ENCODE measurements at places on chromosomes 12 and 14.

- no peak for DNase-seq
Observed at GRCh38 chr12:50979369-50980052, 27.2 kb downstream of the HIGD1C start.

DNA sequence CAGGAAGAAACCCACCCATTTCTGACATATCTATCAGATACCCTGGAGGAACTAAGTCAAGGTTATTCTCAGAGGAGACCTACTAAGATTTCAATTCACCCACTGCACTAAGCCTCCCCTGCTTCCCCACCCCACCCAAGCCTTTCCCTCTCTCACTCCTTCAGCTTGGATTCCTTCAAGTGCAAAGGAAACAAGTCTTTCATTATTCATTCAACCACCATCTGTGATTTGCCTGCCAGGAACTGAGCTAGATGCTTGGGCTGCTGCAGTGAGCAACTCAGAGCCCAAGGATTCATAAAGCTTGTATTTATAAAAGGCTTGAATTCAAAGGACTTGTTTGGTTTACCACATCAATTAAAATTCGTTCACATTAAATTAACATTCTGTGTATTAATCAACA lies 161.3 kb downstream of the GXYLT1 start:
- DNase-seq: no peak

DNA sequence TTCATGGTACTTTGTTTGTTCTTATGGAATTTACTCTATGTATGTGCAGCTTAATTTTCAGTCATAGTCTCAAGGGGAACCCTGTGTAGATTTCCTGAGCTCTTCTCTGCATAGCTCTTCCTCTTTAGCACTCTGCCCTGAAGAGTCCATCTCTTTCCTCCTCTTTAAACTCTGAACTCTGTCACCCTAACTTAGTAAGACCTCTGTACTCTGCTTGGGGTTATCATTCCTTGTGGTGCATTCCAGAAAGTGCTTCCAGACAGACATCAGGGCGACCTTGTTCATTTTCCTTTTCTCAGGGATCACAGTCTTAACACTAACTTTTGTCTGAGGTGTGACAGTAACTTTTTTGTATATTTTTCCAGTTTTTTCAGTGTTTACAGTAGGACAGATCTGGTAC lies 179.3 kb downstream of the RAD51B start:
- DNase-seq: no peak

GRCh38 chr14:69490219-69490918 lies 5.8 kb downstream of the PLEKHD1 start:
- no peak for DNase-seq

DNA sequence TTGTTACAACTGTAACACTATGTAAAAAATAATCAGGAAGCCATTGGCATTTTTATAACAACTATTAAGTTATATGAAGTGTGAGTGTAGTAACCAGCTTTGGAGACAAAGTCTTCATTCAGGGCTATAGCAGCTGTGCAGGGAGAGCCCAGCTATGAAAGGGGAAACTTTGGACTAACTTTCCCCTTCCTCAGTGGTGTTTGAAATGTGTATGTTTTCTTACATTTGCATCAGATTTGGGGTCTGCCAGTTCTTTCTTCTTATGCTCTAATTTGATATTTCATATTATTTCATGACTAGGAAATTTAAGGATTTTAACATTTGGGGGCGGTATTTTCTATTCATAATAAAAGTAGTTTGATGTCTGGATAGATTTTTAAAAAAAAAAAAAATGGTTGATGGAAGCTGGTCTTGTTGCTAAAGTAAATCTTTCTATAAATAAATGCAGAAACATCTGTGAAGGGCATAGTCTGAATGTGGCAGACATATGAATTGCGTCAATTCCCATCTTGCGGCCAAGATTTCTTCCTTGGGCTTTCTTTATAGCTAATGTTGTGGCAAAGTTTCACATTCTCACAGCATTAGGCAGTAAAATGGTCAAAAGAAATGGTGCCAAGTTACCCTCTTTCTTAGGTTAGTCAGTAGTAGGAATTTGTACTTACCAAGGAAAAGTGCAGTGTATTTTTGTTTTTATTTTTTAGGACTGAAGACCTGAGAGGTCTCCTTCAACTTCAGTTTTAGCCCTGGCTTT lies 35.6 kb downstream of the RASSF8 start:
- no peak for DNase-seq

DNA sequence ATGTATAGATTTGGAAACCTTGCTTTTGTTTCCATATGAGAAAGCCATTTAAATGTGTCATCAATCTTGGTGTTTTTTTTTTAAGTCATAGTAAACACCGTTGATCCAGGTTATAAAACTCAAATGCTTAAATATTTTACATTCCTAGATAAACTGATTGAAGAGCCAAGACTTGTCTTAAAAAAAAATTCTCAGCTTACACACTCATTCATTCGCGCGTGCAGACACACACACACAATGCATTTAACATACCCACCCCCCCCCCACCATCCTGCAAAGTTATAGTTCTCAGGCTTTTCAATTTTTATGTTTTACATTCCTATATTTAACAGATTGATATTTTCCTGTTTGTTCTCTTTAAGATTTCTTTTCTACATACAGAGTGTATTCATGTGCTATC lies 536.4 kb downstream of the PRKD1 start:
- DNase-seq: no peak

GRCh38 chr12:45687081-45688015 lies 42.2 kb upstream of the ARID2 start:
- DNase-seq: no peak

GRCh38 chr14:103629503-103630121 lies 601 bp downstream of the KLC1 start:
- no peak for DNase-seq

- no peak for DNase-seq
Observed at GRCh38 chr14:61034416-61035120, 53.5 kb downstream of the SLC38A6 start.

DNA sequence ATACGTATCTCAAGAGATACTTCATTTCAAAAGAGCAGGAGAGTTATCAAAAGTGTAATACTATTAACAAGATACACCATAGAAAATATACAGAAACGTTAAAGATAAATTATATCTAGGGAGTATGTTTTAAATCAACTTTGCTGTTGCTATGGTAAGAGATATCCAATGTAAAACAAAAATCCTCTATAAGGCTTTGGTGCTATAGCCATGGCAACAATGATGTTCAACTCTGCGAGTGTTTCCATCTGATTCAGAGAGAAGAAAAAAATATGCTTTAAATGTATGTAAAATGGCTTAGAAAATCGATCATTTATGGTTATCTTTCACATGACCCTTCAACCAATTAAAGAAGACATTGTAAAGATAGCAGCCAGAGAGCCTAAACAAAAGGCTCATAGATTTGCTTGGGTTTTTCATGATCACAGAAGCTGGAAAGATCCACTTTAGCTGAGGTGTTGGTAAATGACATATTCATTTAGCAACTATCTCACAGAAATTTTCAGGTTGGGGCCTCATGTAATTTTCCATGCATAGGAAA lies 387.0 kb upstream of the GARIN6 start:
- DNase-seq: no peak

- DNase-seq: no peak
Observed at GRCh38 chr12:105083551-105084105, 630 bp downstream of the ALDH1L2 start.

- DNase-seq: no peak
Observed at GRCh38 chr12:68272732-68273131, 19.3 kb upstream of the IL22 start.

- peak; percentile 4 for DNase-seq
Observed at GRCh38 chr12:10607885-10608458, 5.4 kb downstream of the MAGOHB start.

Data from kidney glomerular epithelial cell (primary cell).